ENCODE measurements at places on chromosomes 3 and 15. TPM values are rescaled to one million over a fixed set of nuclear protein-coding genes. Genes with fewer than 3 reads are reported as not detected.

Gene PDHB
- total RNA-seq, result 30.7 TPM

DNA sequence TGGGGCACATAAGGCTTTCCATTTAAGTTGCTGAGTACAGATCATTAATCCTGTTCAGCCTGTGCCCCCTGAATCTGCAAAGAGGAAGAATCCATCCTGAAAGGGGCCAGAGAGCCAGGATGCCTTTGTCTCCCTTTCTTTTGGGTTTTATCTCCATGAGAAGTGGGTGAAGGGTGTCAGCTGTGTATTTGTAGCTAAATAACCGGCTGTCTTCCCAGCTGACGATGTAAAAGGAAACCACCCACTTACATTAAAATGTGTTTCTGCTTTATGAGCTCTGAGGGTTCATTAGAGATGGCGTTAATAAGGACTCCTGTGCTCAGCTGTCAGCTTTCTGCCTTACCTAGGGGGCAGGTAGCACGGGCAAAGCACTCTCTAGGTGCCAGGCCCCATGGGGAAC is 83.4 kb downstream of the SLCO3A1 start:
- no peak for DNase-seq

DNA sequence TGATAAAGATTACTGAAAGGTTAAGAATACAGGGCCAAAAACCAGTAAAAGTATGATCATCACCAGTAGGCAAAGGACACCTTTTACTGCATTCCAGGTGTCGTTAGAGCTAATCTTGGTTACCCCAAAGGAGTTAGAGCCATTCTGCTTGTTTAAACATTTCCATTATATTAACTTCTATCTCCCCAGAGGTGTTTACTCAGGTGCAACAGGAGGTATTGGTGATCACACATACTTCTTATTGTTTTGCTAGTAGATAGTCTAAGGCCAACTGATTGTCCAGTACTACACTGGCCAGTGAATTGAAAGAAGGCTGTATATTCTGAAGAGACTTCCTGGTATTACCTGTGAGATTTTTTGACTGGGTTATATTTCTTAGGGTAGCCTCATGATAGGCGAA is 22.8 kb downstream of the MKRN3 start:
- DNase-seq, result no peak

GRCh38 chr15:80755885-80756284 is 23.3 kb upstream of the CEMIP start:
- DNase-seq, result no peak

GRCh38 chr15:88622605-88622975 is 1.4 kb downstream of the AEN start:
- DNase-seq, result no peak

DNA sequence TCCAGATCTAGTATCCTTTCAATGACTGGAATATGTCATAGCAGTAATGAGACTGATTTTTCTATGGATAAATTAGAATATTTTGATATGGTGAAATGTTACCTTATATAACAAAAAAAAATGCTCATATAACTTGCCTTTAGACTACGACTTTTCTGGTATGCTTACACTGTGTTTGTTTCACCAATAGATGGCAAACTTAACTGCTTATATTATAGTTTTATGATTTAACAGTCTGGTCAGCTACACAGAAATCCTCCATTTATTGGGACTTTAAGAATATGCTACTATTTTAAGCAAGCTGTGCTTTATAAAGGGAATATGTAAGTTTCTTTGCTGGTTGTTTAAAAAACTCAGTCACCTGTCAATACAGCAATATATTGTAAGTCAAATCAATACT is 205.6 kb downstream of the VGLL3 start:
- no peak for DNase-seq

DNA sequence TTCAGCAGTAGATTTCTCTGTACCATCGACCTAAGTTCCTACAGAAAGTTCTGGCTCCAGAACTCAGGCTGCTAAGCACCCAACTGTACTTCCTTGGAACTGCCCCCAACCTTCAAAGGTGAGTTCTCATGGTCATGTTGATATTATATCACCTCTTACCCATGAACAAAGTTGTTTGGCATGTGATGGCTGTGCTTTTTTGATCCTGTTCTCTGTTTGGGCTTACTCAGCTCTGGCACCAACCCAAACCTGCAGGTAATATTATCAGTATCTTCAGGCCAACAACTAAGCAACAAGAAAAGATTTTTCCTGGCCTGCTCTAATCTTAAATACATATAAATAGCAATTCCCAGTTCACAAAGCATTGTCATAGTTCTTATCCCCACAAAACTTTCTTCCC is 318.7 kb upstream of the LMCD1 start:
- DNase-seq, result no peak

- no peak for DNase-seq
Observed at GRCh38 chr15:77040673-77041072, 30.2 kb downstream of the TSPAN3 start.

DNA sequence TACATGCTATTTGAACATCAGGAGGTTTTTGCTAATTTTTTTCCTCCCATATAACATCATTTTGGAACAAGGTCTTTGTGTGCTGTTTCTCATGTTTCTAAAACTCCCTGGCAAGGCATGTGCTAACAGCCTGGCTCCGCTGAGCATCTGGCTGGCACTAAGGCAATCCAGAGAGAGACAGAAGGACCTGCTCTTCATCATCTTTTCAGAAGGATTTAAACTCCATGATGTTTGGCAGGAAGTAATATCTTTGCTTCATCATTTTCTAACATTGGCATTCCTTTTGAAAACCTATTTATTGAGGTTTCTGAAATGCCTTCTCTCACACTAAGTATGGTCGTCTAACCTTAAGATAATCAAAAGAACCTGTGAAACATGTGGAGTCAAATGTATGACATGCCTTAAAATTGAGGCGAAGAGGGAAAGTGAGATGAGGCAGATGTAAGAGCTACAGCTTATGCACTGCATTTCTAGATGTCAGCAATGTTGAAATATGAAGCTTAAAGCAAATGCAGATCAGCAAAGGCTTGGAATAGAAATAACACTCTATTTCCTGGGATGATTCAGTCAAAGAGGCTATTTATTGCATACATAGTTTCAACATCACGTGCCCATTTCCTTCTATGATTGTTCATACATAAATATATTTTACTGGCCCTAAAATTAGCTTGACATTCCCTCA is 592.0 kb downstream of the ZNF385D start:
- DNase-seq, result no peak

DNA sequence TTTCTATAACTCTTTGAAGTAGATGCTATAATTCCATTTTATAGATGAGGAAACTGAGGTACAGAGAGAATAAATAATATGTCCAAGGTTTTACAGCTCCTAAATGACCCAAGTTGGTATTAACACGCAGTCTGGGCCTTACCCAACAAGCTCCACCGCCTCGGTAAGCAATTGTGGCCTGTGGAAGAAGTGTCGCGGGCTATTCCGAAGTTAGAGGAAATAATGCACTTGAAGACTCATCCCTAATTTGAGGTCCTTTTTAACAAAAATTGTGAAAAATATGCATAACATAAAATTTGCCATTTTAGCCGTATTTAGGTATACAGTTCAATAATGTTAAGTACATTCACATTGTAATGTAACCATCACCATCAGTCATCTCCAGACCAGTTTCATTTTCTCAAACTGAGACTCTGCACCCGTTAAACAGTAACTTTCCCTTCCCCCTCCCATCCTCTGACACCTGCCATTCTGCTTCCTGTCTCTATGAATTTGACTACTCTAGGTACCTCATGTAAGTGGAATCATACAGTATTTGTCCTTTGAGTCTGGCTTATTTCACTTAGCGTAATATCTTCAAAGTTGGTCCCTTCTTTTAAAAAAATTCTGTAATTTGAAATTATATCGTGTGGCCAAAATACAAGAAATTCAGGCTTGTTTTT is 18.2 kb downstream of the IDH3A start:
- no peak for DNase-seq

Gene SIDT1
- total RNA-seq, result not detected

DNA sequence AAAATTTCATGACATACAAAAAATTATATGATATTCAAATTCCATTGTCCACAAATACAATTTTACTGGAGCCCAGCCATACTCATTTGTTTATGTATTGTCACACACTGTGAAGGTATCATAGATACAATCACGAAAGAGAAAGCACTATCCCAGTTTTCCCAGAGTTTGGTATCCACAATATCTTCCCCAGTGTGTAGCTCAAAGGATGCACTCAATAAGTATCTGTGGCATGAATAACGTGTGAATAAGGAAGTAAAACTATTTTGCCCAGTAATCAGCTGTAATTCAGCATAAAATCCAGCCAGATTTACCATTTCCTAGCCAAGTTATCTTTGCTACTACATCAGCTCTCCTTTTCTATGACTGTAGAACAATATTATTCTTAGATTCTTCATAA is 131.3 kb upstream of the KCNMB2 start:
- no peak for DNase-seq

Gene PSTPIP1
- total RNA-seq, result 14.6 TPM

Gene CADM2
- total RNA-seq, result 23.0 TPM

- no peak for DNase-seq
Observed at GRCh38 chr3:143118630-143119008, 952 bp upstream of the CHST2 start.

DNA sequence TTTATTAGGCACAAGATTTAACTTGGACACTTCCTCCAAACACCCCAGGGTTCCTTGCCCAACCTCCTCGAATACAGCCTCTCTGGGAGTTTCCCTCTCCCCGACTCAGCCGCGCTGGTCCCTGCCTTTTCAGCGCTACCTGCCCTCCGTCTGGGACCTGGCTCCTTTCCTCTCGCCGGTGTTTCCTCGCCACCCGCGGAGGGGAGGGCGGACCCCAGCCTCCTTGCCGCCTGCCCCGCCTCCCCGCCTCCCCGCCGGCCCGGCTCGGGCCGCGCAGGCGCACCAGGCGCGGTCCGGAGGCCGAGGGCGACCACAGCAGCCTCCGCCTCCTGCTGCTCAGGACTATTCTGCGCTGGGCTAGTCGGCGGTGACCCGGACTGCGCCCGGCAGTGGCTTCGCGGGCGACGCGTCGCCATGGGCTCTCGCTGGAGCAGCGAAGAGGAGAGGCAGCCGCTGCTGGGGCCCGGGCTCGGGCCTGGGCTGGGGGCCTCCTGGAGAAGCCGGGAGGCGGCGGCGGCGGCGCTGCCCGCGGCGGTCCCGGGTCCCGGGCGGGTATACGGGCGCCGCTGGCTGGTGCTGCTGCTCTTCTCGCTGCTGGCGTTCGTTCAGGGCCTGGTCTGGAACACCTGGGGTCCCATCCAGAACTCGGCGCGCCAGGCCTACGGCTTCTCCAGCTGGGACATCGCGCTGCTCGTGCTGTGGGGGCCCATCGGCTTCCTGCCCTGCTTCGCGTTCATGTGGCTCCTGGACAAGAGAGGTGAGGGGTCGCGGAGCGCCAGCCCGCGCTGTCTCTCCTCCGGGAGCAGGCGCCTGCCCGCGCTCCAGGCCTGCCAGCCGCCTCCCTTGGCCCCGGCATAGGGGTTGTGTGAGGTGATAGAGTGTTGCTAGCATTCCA is at the start of gene SLC49A4:
Gene SLC49A4, plus strand, starts transcription at position 291 of the 895 bp plus-strand sequence. Its CDS starts 124 bp downstream, at position 415.
- peak; percentile 84 for DNase-seq

DNA sequence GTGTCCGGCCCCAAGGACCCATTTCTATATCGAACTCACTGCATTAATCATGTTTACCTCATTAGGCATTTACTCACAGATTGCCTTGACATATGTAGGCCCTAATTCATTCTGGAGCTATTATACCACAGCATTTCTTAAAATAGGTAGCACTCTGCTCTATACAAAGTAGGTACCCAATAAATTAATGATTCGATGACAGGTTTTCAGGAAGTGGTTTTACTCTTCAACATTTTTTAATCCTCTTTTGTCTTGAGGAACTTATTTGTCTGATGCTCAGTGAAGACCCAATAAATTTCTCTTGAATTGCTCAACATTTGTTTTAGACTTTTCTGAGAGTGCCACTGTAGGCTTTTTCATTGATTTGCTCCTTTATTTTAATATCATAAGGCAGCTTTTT is 12.1 kb downstream of the TGFBR2 start:
- DNase-seq, result no peak

Measured in ascending aorta (tissue), 2 donors.